Occipital lobe (tissue), 3 donors: ENCODE measurements at places on chromosomes 6 and 20.

DNA sequence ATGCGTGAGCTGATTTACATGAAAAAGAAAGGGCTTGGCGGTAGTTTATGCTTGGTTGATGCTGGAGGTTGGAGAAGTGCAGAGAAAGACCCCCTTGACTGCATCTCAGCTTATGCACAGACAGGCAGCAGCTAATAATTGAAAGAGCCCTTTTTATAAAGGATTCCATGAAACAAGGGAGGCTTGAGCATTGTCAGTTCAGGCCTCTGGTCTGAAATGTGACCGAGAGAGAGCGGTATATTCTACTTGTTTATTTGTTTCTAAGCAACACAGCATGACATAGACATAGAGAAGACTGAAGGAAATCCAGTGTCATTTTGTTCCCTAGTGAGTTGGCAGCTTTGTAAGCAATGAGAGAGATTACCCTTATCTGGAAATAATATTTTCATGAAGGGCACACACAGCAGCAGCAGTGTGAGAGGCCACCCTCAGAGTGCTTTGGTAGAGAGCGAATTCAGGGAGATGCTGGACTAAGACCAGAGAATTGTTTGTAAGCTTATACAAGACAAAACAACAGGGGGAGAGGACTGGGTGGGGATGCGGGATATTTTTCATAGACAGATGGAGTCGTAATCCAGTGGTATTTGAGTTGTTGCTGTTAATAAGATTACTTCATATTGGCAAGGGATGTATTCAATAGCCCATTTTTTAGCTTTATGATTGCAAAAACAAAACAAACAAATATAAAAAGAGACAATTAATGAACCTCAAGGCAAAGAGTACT is 34.6 kb upstream of the LAMA2 start:
- no peak for DNase-seq

- no peak for DNase-seq
Observed at GRCh38 chr20:24825591-24825990, 123.5 kb upstream of the CST7 start.

- DNase-seq, result no peak
Observed at GRCh38 chr6:34342247-34342646, 50.2 kb downstream of the NUDT3 start.

DNA sequence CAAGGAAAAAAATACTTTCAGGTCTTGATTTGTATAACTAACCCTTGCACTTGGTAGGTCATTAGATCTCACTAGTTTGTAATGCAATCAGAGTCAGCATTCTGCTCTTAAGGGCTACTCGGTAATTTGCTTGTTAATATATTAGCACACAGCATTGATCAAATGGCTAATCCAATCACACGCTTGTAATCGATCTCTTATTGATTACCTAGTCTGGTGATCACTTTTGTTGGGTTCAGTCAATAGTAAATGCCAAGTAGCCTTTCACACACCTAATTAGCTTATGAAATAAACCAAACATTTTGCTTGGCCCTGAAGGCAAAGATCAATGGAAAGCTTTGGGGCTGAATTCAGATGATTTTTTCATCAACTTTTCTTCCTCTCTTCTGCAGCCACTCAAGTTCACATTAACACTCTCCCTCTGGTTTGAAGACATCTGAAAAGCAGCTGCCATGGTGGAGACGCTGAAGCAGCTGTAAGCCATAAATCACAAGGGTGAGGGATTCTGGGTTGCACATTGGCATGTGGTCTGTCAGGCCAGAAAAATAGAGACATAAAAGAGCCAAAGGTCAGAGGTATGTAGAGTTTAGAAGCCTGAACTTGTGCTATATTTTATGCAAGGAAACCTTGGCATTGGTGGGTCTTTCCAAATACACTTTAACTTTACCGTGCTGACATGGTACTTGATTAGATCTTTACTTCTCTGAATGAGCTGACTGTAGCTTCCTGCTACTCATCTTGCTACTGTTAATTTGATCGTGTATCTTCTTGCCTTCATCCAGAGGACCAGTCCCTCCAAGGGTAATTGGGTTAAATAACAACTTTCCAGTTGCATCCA is 234.4 kb downstream of the SIM1 start:
- no peak for DNase-seq

- no peak for DNase-seq
Observed at GRCh38 chr20:4896119-4896702, 105.1 kb downstream of the SLC23A2 start.

DNA sequence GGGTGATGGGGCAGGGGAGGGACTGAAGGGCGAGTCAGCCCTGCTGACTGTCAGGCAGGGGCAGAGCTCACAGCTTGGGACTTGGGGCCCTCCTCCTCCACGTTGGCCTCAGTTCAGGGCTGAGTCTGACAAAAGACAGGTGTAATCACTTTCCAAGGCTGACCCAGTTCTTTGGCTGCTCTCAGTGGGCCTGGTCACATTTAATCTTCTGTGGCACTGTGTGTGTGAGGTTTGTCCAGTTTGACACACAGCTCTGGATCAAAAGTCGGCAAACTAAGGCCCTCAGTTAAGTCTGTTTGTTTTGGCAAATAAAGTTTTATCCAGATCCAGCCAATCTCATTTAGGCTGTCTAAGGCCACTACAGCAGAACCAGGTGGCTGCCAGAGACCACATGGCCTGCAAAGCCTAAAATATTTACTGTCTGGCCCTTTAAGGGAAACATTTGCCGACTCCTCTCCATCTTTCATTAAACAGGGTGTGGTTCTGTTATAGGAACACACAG is 5.1 kb upstream of the MAP1LC3A start:
- no peak for DNase-seq

- no peak for DNase-seq
Observed at GRCh38 chr6:136887953-136888352, 34.1 kb upstream of the SLC35D3 start.

DNA sequence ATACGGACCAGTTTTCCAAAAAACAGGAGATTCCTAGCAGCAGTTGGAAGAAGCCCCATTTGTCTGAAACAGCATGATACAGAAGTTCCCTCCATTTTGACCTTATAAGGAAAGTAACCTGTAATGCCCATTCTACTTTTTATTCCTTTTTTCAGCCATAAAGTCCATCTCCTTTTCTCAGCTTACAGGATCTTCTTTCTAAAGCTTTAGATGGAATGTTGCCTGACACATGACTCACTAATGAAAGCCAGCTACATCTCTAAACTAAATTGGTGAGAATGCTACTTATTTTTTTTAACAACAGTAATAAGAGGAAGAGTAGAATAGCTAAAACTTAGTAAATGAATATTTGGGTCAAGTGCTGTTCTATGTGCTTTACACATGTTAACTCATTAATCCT is 234.1 kb downstream of the CDH26 start:
- no peak for DNase-seq

GRCh38 chr20:41133709-41134361 is 3.5 kb upstream of the PLCG1 start:
- DNase-seq, result peak; percentile 37

DNA sequence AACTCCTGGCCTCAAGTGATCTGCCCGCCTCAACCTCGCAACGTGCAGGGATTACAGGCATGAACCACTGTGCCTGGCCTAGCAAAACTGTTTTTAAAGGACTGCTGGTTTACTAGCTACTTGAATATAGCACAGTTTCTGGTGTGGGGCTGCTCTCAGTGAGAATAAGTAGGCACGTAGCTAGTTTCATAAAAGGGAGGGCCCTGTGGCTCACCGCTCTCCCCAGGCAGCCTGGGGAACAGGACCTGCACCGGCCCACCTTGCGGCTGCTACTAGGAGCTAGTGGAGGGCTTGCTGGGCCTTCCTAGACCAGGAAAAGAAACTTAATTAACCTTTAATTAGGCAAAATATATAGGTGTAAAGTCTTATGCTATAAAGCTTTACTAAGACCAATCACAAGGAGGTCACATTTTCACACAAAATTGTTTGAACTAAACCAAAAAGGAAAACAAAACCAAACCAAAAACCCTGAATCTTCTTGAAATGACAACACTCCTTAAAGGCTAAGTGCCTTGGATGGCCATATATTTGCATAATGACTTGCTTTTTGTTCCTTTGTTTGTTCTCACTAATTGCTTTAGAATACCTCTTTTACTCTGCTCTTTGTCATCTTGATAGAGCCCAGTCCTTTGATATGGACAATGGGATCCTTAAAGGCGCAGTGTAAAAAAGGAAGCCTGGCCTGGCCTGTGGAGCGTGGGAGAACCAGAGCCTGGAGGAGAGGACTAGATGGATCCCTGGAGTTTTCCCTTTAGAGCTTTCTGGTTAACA is 69.5 kb upstream of the SAMD5 start:
- no peak for DNase-seq

DNA sequence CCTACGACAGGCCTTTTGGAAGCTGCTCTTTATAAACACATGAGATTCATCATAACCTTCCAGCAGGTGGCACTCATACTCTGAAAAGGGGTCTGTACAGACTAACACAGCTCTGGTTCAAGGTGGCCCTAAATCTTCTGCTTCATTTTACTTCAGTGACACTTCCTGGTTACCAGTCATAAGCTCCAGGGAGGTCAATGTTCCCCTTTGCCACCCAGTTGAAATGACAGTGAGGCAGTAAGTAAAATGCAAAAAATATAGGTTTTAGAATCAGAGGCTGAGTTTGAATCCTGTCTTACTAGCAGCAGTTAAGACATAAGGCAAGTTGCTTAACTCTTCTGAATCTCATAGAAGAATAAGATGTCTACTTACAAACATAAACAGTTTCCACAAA is 132.8 kb downstream of the CDK19 start:
- DNase-seq, result peak; percentile 27

- no peak for DNase-seq
Observed at GRCh38 chr6:82492134-82492533, 128.5 kb downstream of the TPBG start.

GRCh38 chr20:38392356-38392755 is 42.8 kb downstream of the SNHG17 start:
- DNase-seq, result no peak

DNA sequence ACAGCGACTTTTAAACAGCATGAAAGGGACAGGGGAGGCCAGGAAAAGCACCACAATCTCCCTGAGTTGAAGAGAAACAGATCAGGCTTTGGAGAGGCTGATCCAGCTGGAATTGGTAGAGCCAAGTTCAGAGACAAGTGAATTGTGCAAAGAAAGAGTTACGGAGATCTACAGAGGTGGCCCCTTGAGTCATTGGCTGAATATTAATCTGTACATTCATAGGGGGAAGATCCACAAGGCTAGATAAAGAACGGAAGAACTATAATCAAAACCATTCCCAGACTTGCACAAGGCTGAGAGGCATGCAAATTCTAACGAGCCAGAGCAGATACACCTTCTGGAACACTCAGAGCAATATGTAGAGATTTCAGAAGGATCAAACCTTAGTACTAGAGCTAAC is 14.2 kb upstream of the FOXQ1 start:
- no peak for DNase-seq

DNA sequence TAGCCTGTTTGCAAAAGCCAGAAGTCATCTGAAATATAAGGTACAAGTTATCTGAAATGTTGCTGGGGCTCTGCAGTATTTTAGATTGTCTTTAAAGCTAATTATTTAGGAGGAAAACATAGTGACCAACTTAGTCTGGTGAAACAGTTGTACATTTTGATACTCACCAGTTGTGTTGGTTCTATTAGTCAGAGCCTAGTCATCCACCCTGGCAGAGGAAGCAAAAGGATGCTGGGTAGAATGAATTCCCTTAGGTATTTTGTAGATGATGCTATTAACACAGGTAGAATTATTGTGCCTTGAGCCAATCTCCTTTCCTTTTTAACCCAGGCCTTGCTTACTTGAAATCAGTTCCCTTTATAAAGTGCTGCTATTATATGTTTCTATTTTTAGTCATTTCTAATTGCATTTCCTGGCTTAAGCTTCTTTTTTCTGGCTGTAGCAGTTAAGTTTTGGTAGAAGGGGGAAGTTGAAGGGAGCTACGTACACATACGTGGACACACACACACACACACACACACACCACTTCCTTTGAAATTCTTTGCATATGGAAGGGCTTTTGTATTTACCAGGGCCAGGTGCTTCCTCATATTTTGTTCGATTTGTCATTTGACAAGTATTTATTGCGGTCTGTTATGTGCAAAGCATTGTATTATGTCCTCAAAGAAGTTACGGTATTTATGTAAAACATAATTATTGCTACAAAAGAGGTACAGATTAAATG is 82.4 kb downstream of the RTN4IP1 start:
- DNase-seq, result no peak

- no peak for DNase-seq
Observed at GRCh38 chr20:51828762-51829161, 26.4 kb upstream of the SALL4 start.

DNA sequence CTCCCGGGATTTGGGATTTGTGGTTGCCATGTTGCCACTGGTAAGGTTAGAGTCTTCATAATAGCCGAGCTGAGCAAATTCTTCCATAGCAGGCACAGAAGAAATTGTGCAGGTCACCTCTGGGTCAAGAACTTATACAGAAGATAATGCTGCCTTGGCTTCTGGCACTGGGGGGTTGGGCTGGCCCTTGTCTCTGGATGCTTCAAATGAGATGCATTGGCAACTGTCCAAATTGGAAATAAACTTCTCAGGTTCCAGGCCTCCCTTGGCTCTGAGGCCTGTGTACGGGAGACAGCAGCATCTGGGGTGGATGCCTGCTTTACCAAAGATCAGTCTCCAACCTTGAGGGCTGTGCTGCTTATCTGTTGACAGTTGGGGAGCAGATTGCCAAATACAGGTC is 26.2 kb downstream of the MYO6 start:
- no peak for DNase-seq

- DNase-seq, result no peak
Observed at GRCh38 chr6:12379181-12379580, 89.0 kb downstream of the EDN1 start.

- no peak for DNase-seq
Observed at GRCh38 chr6:170013815-170014214, 262.4 kb downstream of the ERMARD start.

DNA sequence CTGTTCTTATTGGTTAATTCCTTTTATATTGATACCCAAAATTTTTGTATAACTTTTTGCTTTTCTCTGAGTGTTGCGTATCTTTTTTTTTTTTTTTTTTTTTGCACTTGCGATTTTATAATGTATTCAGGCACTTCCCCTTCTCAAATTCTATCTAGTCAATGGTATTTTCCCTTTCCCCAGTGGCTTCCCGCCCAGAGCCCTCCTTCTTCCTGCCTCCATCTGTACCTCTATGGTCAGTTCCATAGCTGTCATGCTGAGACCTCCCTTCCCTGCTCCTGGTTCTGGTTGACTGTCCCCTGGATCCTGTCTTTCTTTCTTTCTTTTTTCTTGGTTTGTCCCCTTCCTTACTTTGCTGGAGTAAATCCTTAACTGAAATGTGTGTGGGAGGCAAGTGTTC is 94.7 kb downstream of the RNF144B start:
- no peak for DNase-seq

- no peak for DNase-seq
Observed at GRCh38 chr20:57902473-57902872, 192.7 kb upstream of the PMEPA1 start.

DNA sequence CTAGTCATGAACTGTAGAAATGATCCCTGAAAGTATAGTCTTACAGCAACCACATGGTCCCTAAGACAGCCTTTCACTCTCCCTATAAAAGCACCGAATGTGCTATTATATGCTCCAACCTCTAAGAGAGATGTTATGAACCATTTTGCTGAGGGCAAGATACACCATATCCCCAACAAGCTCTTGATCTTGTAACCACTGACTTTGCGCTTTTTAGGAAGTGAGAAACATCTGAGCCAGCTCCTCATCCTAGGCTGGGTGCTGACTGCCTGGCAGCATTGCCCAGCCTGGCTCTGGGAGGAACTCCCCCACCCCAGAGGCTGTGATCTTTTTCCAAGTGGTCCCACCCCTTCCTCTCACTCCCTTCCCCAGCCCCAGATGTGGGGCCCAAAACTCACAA is 3.1 kb upstream of the EMILIN3 start:
- DNase-seq, result no peak
